ENCODE measurements at places on chromosomes 3 and 15.

- DNase-seq: peak; percentile 38
Observed at GRCh38 chr15:29822684-29823459, 604 bp upstream of the TJP1 start.

GRCh38 chr15:101651554-101652097, 555 bp downstream of the TM2D3 start:
- peak; percentile 28 for DNase-seq

GRCh38 chr15:68823561-68823960, 2.9 kb upstream of the ANP32A start:
- no peak for DNase-seq

DNA sequence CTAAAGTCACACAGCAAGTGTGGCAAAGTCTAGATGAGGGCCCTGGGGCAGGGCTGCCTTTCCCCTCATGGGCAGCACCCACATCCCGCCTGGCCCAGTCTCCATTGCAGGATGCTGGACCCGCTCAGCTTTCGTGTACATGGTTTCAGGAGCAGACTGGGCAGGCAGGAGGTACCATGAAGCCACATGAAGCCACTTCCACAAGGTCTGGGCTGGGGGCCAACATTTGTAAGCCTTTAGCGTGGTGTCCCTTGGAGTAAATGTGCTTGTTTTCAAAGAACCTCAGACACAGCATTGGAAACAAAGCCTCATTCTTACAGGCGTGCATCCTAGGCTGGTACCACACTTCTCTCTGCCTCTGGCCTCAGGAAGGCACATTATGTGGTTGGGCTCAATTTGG, 34.5 kb downstream of the UMPS start:
- no peak for DNase-seq

DNA sequence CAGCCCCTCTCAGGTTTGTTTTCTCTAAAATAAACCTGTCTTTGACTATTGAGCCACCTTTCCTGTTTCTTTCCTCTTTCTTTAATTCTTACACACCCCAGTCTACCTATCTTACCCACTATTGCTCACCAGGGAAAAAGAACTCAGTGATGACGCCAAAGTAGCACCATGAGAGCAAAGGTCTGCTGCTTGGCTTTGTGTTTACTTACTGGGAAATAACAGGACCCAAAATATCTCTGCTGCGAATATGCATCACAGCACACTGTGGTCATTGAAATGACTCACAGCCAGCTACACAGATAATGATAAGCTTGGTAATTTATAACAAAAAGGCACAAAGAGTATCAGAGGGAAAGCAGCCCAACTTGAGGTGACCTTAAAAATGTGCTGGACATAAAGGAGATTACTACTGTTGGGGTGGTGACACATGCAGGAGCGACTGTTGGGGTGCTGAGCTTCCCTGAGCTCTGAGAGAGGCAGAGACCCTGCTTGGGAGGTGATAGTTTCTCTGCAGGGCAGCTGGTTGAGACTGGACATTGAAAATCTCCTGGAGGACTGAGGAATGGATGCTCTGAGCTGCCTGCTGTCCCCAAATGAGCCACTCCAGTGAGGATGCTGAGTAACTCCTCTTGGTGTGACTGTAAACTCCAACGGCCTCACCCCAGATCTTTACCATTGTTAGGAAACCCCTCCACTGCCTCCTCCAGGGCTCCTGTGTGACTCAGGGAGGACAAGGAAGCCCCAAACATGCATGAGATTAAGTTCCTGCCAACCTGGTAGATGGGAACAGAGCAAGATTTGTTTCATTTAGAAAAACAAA, 14.5 kb downstream of the EFCAB12 start:
- no peak for DNase-seq

GRCh38 chr3:12992629-12993516, 80.4 kb downstream of the IQSEC1 start:
- DNase-seq: peak; percentile 45

- DNase-seq: peak; percentile 65
Observed at GRCh38 chr3:196684548-196685407, 27.3 kb downstream of the CEP19 start.

DNA sequence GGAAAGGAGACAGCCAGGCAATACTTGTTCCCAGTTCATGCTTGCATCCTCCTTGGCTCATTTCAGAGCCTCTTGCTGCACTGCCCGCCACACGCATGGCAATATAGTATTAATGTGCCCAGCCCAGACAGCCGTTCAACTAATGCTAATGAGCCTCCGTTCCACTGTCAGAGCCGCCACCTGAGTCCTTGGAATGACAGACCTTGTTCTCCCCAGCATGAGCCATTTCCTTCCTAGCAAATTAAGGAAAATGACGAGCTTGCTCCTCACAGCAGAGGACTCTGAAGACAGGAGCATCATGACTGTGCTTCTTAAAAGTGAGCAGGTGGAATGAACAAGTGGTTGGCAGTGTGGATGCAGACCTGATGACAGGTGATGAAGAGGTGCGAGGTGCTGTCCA, 10.8 kb upstream of the LRRC15 start:
- DNase-seq: no peak

DNA sequence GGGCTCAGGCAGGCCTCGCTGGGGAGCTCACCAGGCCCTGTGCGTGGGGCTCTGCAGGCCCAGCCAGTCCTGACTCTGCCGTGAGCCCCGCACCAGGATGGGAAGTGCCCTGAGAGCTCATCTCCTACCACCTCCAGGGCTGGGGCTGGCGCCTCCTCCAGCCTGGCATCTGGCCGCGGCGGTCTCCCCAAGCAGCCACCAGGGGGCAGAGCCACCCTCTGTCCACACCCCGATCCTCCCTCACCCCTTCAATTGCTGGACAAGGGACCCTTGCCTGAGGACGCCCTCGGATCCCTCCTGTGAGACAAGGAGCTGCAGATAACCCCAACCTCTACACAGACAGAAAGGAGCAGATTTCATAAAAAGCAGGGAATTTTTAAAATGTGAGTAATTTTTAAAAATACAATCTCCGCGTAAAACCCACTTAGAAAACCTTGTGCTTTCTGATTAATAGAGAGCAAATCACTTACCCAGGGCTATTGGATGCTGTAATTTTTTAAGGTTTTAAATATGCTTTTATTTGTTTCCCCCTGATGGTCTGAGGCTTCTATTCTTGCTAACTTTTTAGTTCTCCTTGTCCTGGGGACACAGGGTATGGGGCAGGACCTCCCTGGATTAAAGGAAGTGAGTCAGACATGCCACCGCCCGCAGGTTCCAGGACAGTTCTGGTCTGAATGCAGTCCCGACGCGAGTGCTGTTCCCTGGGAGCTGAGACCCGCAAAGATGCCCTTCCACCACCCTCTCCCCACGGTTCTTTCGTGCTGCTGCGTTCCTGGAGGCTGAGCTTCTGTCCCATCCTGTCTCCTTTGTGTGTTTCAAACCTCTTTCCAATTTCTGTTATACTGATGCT, 52.3 kb upstream of the CHRNA7 start:
- peak; percentile 44 for DNase-seq

DNA sequence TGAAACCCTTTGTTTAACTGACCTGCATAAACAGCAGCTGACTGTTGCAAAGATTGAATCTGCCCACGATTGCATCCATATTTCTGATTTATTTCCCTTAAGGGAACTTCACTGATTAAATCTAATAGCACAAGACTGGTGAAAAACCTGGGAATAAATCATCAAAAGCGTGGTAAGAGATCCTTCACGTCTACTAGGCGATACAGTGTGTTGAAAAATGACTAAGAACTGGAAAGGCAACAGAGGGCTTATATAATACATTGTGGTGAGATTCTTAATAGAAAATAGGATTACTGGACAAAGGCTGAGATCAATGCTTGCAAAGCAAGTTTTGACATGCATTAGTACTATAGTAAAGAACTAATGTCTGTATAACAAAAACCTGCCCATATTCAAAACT, 49.0 kb downstream of the POLQ start:
- no peak for DNase-seq

DNA sequence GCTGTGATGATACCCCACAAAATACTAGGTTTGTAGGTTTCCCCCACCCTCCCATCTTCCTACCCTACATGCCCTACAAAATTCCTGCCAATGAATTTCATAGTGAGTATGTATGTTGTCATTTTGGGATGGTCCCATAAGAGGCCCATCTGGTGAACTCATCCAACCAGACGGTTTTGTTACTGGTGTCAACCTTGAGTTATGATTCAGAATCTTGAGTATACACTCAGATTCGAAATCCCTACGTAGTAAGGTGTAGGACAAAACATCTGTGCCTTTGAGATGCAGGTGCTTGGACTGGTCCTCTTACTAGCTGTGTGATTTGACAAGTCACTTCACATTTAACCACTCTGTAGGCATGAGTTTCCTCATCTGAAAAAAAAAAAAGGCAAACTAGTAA, 3.6 kb downstream of the SIAH2 start:
- DNase-seq: no peak

DNA sequence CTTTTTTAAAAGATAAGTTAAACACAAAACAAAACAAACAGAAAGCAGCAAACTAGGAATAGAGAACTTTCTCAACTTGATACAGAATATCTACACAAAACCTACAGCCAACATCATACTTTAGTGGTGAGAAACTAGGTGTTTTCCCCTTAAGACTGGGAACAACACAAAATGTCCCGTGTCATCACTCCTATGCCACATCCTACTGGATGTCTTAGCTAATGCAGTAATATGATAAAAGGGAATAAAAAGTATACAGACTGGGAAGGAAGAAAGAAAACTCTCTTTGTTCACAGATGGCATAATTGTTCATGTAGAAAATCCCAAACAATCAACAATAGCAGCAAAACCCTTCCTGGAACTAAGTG, 45.9 kb downstream of the TMEM45A start:
- DNase-seq: no peak

GRCh38 chr3:95227092-95227491, 1164.2 kb downstream of the NSUN3 start:
- no peak for DNase-seq

DNA sequence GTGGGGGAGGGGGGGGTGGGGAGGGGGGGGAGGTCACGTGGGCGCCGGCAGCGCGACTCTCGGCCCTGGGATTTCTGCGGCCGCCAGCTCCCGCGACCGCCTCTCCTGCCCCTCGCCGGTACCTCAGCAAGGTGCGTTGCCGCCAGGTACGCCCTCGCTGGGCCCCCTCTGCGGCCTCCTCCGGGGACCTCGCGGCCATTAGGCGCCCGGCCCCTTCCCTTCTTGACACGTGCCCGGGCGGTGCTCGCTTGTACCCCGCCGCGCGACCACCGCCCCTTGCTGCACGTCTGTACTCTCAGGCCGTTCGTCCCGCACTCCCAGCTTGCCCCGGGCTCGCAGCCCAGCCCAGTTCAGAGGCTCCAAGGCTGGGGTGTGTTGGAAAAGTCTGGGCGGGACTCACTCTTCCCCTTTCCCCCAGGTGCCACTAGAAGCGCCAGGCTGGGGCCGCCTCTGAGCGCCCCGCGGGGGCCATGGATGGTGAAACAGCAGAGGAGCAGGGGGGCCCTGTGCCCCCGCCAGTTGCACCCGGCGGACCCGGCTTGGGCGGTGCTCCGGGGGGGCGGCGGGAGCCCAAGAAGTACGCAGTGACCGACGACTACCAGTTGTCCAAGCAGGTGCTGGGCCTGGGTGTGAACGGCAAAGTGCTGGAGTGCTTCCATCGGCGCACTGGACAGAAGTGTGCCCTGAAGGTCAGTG, at the start of gene MAPKAPK3:
Gene MAPKAPK3 (plus strand): TSS at position 56 of the 696 bp plus-strand sequence. CDS start 415 bp downstream, at position 471.
- no peak for DNase-seq

- DNase-seq: no peak
Observed at GRCh38 chr15:54033869-54034458, 55.7 kb downstream of the UNC13C start.

GRCh38 chr3:160869825-160870224, 113.8 kb downstream of the PPM1L start:
- no peak for DNase-seq

GRCh38 chr15:48590723-48591122, 54.8 kb downstream of the FBN1 start:
- no peak for DNase-seq

GRCh38 chr3:26687466-26687865, 64.9 kb downstream of the LRRC3B start:
- DNase-seq: no peak

- DNase-seq: no peak
Observed at GRCh38 chr3:110530902-110531301, 540.7 kb upstream of the NECTIN3 start.

DNA sequence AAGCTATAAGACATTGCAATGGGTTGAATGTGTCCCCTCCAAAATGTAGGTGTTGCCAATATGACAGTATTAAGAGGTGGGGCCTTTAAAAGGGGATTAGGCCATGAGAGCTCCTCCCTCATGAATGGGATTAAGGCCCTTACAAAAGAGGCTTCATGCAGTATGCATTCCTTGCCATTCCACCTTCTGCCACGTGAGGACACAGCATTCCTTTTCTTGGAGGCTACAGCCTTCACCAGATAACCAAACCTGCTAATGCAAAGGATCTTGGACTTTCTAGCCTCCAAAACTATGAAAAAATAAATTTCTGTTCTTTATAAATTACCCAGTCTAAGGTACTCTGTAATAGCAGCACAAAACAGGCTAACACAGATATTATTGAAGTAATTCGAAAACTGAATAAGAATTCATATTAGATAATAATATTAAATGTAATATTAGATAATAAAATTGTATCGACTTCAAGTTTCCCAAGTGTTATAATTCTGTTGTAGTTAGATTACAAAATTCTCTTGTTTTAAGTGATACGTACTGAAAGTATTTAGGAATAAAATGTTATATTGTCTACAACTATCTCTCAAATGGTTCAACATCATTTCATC, 29.4 kb upstream of the ATP8B4 start:
- DNase-seq: no peak

- DNase-seq: no peak
Observed at GRCh38 chr15:86555939-86556338, 476.3 kb downstream of the AGBL1 start.

DNA sequence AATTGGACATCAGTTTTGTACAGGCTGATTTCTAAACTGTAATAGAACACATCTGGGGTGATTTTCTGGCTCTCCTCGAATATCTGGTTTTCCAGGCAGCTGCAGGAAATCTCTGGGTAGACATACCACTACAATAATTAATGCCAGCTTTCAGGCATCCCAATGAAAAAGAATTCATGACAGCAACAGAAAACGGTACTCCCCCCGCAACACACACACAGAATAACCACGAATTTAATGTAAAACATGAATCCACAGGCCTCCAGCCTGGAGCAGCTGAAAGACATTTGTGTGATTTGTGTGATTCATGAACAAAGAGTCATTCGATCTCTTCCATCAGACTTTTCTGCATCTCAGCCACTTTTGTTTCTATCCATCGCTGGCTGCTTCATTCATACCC, 262.2 kb downstream of the MAGI1 start:
- DNase-seq: no peak

- DNase-seq: no peak
Observed at GRCh38 chr3:195807681-195808121, 4.0 kb downstream of the MUC4 start.

Measured in HTR-8/SVneo (cell line).